CD4-positive, alpha-beta T cell treated with Interleukin-15 for 4 hours (primary cell): ENCODE measurements at places on chromosomes 16 and 17.
A peak's percentile ranks its signal among the peaks of the same experiment; 100 is the strongest.

DNA sequence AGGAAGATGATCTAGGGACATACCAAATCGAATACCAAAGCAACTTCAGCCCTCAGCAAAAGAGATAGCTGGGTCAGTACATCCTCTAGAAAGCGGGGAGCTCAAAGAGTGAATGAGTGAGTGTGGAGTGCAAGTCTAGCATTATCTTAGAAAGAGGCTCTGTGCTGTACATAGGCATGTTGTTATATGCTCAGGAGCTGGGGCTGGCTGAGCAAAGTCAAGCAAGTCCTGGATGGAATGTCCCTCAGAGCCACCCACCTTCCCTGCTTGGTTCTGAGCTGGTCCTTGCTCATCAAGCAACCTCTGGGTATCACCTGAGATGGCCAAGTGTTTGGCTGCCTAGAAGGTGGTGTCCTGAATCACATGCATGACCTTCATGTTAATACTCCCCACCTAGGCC is 4.9 kb upstream of the KLHL11 start:
- no peak for DNase-seq

- peak; percentile 0 for DNase-seq
Measured at GRCh38 chr16:73196670-73197069, 148.7 kb upstream of the ZFHX3 start.

DNA sequence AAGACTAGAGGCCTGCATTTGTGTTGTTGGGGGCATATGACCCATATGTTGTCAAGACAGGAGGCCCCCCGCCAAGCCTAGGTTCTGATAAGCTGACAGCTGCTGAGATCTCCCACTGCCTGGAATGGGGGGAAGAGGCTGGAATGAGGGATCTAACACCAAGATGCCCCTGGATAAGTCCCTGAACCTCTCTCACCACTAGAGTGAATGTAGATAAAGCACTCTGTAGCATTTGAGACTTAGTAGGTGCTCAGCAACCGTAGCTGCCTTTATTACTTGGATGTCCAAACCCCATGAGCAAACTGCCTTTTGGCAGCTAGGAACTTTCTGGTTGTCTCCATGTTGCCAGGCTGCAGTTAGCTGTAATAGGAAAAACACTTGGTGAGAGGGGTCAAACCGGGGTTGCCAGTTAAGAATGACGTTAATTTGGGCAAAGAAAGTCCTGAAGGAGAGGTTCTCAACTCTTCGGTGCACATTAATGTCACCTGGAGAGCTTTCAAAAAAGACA is 4.4 kb upstream of the RASL10B start:
- DNase-seq, result no peak

- no peak for DNase-seq
Measured at GRCh38 chr17:75125984-75126383, 5.6 kb downstream of the NT5C start.

- DNase-seq, result no peak
Measured at GRCh38 chr16:82370282-82370681, 200.3 kb upstream of the MPHOSPH6 start.
